ENCODE measurements at places on chromosomes 3 and 15.

DNA sequence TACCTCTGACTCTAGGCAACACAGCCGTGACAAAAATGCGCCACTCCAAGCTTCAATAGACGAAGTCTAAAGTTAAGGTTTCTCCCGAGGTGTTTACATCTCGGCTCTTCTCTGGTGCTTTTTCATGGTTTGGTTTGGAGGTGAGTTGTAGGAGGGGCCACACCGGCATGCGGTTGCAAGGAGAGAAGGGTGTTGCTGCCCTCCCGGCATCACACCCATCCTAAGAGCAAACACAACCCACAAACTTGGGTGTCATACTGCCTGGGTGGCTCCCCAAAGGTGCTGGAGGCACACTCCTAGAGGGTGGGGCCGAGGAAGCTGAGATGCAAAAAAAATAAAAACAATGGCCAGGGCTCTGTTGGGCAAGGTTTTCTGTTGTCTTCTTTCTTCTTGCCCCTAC, 225.2 kb upstream of the ICE2 start:
- DNase-seq, result no peak

DNA sequence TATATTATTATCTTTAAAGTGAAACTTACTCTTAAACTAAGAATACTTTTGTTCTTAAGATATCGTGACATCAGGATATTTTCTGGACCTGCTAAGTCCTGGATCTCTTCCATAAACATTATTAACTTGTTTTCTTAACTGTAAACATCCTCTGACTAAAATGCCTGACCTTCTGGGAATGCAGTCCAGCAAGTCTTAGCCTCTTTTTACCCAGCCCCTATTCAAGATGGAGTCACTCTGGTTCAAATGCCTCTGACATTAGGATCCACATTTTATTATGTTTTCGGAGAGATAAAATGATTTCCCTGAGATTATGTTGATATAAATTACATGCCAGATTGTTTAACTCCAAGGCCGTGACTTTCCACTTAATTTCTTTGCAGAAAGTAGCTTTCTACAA, 37.6 kb downstream of the OSTN start:
- DNase-seq, result no peak

DNA sequence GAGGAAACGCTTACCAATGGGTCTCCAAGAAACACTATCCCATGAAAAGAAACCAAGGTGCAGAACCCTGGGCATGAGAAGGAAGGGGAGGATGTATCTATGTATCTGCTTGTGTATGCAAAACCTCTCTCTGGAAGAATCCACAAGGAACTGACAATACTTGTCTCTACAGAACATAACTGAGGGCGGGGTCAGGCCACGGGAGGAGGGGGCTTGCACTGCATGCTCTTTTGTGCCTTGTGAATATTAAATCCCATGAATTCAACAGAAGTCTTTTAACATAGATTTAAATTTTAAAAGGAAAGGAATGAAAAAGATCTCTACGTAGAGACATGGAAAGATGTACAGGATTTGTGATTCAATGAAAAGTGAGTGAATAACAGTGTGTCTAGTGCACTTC, 57.8 kb downstream of the RPN1 start:
- no peak for DNase-seq

DNA sequence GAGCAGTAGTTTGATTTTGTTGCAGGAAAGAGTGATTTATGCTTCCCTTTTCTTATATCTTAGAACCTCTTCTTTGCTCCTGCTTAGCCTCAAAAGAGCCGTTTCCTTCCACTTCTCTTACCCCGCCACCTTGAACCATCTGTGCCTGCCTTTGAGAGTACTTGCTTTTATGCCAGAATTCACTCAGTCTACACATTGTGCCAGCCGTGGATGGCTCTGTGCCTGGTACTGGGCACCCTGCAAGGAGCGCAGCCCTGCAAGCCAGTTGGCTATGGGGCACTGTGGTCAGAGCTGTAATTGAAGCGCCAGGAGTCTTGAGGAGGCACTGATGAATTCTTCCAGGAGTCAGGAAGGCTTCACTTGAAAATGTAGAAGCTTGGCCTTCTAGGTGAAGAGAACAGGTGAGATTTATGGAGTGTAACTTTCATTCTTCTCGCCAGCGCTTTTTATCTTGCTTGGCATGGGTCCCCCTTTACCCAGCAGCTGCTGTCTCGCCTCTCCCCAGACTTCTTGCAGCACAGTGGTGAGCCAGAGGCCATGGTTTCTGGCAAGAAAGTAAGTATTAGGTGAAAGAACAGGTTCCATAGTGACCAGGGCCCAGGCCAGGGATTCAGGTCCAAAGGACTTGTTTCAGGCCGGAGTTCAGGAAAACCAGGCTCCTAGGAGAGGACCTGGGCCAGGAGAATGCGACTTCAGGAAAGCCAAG, 4.9 kb downstream of the TMED3 start:
- no peak for DNase-seq

DNA sequence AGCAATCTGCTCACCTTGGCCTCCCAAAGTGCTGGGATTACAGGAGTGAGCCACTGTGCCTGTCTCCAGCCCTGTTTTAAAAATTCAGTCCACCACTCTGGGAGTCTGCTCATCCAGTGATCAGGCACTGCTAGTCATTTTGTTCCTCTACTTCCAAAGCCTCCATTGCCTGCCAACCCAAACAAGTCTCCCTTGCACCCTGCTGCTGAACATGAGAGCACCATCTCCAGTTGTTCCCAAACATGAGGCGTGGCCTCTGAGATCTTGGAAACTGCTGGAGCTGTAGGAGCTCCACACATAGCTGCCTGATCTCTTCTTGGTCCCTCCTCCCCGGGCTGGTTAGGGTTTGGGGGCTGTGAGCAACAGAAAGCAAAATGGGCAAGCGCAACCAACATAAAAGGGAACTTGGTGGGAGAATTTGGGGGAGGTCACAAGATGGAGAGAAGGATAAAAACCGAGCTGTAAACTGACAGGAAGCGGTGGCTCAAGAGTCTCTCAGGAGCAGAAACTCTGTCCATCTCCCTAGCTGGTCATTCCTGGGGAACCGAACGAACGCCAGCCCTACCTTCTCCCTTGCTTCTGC, 49.6 kb upstream of the TLE3 start:
- no peak for DNase-seq
